ENCODE measurements at places on chromosomes 7 and 10.

- DNase-seq = no peak
Observed at GRCh38 chr10:116029826-116030225, 243.2 kb downstream of the GFRA1 start.

- DNase-seq = no peak
Observed at GRCh38 chr10:59234816-59235429, 58.5 kb downstream of the PHYHIPL start.

- DNase-seq = no peak
Observed at GRCh38 chr7:48067475-48067874, 21.6 kb upstream of the UPP1 start.

- DNase-seq = no peak
Observed at GRCh38 chr10:99782447-99783286, at the start of gene ABCC2. Gene ABCC2, plus strand, starts transcription at chr10:99782640. Its CDS starts 205 bp downstream, at chr10:99782845.

GRCh38 chr10:106147021-106147420 lies 1017.5 kb downstream of the SORCS1 start:
- no peak for DNase-seq

Data from GM19239 (cell line).